ENCODE measurements at places on chromosomes 3 and 15.

GRCh38 chr15:90106522-90107117 lies 4.4 kb upstream of the IDH2 start:
- peak; percentile 20 for DNase-seq

- no peak for DNase-seq
Observed at GRCh38 chr3:195020921-195021320, 250.0 kb downstream of the XXYLT1 start.

DNA sequence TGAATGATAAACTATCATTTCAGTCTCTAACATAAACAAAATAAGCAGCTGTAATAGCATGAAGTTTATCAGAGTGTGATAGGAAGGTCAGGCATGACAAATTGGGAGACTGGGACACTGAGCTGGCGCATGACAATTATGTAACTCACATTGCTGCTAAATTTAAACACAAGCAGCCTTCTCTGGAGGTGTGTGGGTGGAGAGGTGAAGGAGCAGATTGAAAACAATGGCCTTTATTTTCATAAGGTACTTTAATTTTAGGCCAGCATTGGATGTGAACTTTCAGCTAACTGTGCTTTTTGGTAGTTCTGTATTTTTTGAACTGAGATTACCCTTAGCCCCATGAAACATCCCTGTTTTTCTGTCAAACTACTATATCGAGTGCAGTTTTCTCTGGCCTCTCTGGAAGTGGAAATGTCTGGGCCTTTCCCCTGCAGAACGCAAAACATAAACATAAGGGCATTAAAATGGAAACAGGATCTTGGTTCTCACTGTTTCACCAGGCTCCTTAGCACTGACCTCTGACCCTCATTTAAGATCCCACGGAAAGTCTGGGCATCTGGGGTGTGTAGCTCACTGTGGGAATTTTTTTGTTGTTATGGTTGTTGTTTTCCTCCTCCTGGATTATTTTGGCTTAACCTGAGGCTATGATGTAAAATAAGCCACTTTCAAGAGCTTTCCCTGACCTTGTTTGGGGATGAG lies 160.1 kb upstream of the DPH6 start:
- DNase-seq, result no peak

- DNase-seq, result no peak
Observed at GRCh38 chr15:44033894-44034293, 161.2 kb downstream of the FRMD5 start.

DNA sequence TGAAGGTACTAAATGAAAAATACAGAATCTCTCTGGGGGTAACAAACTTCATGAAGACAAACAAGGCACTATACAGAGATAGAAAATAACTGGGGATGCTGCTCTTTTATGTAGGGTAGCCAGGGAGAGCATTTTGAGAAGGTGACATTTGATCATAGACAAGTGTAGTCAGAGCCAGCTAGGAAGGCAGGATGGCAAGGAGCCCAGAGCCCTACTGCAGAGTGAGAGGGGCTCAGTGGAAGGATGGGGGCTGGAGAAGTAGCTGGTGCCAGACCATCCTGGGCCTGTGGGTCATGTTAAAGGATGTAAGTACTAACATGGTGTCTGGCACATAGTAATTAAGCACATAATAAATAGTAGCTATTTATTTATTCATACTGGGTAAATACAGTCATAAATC lies 133.6 kb downstream of the MEIS2 start:
- no peak for DNase-seq

- DNase-seq, result no peak
Observed at GRCh38 chr3:194328053-194328657, 23.0 kb downstream of the CPN2 start.

- DNase-seq, result no peak
Observed at GRCh38 chr3:145953316-145953715, 207.7 kb downstream of the PLOD2 start.

DNA sequence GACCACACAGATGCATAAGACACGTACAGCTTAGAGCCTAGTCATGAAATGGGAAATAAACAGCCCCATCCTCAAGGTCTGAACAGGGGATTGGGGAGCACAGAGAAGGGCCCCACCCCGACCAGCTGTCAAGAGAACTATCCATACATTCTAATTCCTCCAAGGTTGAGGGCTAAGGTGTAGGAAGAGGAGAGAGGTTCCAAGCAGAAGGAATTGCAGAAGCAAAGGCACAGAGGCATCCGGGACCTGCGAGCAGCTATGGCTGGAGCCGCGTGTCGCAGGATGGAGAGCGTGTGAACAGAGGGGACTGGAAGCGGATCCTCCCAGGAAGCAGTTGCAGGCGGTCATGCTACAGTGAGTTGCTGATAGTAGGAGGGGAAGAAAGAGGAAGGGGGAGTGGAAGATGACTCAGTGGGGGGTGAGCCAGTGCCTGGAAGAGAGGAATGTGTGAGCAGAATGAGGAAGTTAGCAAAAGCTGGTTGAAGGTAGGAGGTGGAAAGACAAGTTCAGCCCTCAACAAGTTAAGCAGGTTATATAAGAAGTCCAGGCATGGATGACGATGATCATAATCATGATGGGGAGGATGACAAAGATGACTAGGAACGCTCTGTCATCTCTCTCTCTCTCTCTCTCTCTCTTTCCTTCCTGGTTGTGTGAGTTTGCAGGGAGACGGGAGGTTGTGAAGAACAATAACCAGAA lies 89.7 kb downstream of the LIPC start:
- peak; percentile 68 for DNase-seq

DNA sequence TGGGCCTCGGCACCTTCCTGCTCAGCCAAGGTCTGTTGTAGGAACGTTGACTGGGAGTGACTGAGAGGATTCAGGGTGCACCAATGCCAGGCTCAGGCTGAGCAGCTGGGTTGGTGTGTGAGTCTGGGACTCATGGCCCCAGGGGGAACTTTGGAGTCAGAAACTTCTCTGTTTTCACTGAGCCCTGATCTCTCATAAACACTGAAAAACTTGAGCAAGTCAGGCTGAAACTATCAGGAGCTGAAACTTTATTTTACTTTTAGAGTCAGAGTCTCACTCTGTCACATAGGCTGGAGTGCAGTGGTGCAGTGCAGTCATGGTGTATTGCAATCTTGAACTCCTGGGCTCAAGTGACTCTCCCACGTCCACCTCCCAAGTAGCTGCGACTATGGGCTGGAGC lies 3.0 kb downstream of the TRAK1 start:
- DNase-seq, result no peak

GRCh38 chr15:48667701-48668100 lies 22.2 kb upstream of the FBN1 start:
- no peak for DNase-seq

All from fibroblast of skin of left quadriceps (primary cell).